ENCODE measurements at places on chromosomes 11 and 22.

DNA sequence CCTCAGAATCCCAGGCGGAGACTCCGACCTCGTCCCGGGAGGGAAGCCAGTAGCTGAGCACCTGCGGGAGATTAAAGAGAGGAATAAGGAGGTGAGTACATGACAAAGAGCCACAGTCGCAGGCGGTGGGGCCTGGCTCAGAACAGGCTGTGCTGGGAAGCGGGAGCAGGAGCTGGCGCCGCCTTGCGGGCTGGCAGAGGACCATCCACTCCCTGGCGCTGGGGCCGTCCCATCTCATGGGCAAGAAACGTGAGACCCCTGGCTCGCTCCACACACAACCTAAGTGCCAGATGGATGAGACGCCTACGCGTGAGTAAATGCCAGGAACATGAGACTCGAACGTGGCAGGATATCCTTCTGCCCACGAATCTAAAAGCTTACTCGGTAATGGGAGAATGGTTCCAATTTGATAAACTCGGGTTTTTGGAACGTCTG, 6.3 kb downstream of the CEND1 start:
- DNase-seq, result no peak

GRCh38 chr22:40341604-40342003, 4.7 kb upstream of the ADSL start:
- DNase-seq, result no peak

GRCh38 chr11:117815262-117815803, 9.2 kb downstream of the FXYD2 start:
- DNase-seq, result no peak

GRCh38 chr11:14907411-14908213, 15.6 kb upstream of the CYP2R1 start:
- DNase-seq, result no peak

DNA sequence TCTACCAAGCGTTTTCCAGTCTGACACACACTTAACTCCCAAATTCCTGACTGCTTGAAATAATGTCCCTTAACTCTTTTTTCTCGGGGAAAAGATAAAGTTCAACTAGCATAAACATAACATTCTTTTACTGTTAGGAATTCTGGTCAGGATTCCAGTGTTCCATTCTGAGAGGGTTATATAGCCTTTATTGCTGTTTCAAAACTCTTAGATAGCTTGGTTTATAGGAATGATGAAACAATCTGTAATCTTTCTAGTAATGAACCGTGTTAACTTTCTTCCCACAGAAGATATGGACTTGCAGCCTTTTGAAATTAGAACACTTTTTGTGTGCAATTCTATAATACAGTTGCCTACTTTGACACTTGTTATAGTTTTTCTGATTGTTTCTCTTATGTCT, 8.6 kb downstream of the REXO2 start:
- DNase-seq, result no peak

- no peak for DNase-seq
Observed at GRCh38 chr11:128964463-128964930, 21.8 kb upstream of the TP53AIP1 start.

DNA sequence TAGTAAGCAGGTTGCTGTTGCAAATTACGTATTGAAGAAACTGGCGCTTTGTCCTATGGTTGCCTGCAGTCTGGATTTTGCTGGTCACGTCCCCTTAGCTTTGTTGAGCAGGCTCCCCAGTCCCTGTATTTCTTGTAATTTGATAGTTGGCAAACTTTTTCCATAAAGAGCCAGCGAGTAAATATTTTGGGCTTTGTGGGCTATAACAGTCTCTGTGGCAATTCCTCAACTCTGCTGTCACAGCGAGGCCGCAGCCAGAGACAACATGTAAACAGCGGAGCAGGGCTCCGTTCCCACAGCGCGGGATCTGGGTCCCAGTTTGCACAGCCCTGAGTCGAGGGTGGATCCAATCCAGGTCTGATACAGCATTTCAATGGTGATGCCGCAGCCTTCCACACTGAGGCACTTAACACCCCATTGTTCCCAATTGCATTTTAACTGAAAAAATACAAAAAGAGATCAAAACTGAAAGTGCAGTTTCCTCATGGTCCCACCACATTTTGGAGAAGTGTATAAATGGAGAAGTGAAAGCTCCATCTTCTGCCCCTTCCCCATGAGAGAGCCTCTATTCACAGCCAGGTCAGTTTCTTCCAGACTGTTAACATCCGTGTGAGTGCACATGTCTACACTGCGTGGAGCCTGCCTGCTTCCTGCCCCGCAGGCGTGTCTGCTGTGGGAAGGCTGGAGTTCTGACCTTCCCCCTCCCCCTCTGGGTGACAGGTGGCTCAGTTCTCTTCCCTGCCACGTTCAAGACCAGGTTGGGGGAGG, 89.1 kb downstream of the RPS6KA4 start:
- DNase-seq, result no peak

GRCh38 chr11:17560281-17561110, 13.4 kb downstream of the OTOG start:
- no peak for DNase-seq

- no peak for DNase-seq
Observed at GRCh38 chr11:1054143-1055108, 17.9 kb upstream of the MUC6 start.

- no peak for DNase-seq
Observed at GRCh38 chr11:100403816-100404215, 283.3 kb upstream of the ARHGAP42 start.

DNA sequence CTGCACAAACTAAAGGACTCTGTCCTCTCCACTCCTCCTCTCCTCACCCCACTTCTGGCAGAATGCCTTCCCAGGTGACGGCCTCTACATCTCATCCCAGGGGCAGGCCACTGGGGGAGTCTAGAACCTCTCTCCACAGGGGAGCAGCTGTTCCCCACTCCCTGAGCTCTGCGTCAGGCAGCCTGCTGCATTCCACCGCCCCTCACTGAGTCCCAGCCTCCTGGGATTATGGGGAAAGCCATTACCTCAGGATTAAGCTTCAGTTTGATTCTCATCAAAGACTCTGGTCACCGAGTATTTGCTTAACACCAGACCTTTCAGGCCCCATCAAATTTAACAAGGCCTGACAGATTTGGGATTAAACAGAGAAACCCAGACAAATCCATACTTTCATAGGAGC, 405.9 kb downstream of the NXPE2 start:
- no peak for DNase-seq

- no peak for DNase-seq
Observed at GRCh38 chr11:83158357-83158786, 1.4 kb downstream of the PCF11 start.

- DNase-seq, result no peak
Observed at GRCh38 chr11:70630816-70631623, 232.7 kb downstream of the CTTN start.

GRCh38 chr22:37048133-37048532, 3.4 kb upstream of the KCTD17 start:
- DNase-seq, result no peak

DNA sequence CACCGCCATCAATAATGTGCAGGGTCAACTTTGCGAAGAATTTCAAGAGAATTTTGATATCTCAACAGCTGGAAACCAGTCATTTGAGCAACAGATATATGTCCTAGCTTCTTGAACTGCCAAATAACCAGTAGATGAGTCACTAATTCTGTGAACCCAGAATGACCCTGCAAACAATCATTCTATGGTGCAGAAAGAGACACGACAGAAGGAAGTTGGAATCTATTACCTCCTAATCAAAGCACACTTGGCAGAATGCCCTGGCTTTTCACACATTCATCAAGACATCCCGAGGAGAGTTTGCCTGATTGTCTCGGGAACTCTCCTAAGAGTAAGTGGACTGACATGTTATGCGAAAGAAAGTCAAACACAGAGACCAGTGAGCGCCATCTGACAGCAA, 621.1 kb downstream of the OPCML start:
- DNase-seq, result no peak

DNA sequence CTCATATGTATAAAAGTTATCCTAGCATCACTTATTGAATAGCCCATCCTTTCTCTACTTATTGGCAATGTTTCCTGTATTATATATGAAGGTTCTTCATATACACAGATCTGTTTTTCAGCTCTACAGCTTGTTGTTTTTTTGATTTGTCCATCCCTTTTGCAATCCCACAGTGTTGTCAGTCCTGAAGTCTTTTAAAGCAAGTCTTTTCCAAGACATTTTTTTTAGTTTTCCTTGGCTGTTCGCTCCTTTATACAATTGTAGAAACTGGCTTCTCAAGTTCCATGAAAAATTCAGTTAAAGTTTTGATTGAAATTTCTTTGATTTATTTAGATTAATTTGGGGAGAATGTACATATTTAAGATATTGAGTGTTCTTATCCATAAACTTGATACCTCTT, 295.3 kb upstream of the SORL1-AS1 start:
- no peak for DNase-seq

DNA sequence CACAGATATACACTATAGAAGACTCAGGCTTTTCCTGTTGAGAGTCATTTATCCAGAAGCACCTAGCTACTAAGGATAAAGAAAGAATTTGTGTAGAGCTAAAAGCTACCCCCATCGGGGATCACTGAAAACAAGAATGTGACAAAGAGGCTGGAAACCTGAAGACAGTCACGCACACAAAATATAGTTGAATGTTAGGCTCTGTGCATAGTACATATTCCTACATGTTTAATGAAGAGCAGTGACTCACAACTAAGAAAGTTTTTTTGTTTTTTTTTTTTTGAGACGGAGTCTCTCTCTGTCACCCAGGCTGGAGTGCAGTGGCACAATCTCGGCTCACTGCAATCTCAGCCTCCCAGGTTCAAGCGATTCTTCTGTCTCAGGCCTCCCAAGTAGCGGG, 8.4 kb downstream of the OR10V1 start:
- DNase-seq, result no peak

- DNase-seq, result no peak
Observed at GRCh38 chr22:22955276-22955798, 67.7 kb downstream of the IGLL5 start.

GRCh38 chr11:74839971-74840370, 91.3 kb downstream of the RNF169 start:
- no peak for DNase-seq

DNA sequence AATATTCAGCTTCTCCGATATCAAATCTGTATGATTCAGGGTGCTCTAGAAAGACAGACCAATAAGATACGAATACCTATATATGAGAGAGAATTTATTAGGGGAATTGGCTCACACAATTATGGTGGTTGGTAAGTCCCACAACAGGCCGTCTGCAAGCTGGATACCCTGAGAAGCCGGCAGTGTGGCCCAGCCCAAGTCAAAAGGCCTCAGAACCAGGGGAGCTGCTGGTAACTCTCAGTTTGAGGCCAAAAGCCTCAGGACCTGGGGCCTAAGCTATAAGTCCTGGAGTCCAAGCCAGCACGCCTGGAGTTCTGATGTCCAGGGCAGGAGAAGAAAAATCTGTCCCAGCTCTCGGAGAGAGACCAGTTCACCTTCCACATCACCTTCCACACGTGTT, 318.7 kb downstream of the BRD1 start:
- no peak for DNase-seq

- DNase-seq, result no peak
Observed at GRCh38 chr11:48134221-48134922, 82.2 kb upstream of the OR4B1 start.

DNA sequence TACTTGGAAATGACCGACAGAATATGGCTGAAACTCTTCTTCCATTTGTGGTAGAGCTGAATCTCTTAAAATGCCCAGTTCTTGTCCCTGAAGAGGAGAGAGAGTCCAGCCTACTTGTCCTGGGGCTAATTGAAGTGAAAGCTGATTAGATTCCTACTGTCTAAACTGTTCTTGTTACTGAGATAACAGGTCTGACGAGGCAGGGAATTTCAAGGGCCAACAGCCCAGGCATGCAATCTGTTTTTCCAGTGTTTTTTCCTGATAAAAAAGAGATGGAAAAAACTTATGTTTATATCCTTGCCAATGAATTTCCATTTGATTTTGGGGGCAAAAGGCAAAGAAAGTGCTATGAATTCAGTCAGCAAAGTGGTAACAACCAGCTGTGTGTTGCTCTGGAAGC, 195.5 kb downstream of the ETS1 start:
- DNase-seq, result no peak

GRCh38 chr22:17910561-17911311, 113.6 kb downstream of the MICAL3 start:
- no peak for DNase-seq

GRCh38 chr11:84398017-84398626, 1112.0 kb upstream of the CCDC90B start:
- no peak for DNase-seq

- no peak for DNase-seq
Observed at GRCh38 chr11:92866679-92867282, 102.7 kb upstream of the MTNR1B start.

DNA sequence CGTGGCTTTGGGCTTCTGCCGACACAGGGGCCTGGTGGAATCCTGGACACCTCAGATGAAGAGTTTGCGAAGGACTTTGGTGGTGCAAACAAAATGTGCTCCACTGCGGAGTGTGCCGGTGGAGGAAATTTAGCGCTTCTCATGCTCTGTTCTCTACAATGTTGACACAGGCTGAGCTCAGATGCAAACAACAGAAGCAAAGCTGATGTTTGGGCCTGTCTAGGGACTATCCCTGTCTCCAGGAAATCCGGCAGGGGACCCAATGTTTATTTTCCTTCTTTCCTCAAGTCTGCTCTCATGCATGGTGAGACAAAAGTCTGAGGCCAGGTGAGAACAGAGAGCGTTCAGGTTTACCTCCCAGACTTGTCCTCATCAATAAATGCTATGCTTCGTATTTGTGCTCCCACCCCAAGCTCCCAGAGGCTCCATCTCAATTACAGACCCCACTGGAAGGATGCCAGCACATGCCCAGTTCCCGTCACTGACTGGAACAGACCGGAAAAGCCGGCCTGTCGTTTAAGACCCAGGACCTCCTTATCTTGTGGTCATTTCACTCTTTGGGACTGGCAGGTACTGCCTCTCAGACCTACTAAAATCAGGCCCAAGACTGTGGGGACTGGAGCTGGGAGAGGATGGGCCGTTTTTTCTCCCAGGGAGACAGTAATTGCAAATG, 105.7 kb upstream of the B3GAT1 start:
- no peak for DNase-seq

DNA sequence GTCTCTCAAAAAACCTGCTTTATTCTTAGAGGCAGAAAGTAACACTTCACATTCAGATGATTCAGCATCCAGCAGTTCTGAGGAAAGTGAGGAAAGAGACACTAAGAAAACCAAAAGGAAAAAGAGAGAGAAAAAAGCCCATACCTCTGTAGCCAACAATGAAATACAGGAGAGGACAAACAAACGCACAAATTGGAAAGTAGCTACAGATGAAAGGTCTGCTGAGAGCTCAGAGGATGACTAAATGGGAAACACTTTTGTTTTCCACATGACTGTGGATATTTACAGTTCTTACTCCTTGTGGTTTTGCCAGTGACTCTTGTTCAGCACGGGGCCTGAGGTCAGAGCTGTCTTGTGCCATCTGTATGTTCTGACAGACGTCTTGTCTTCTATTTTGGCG, 3.8 kb downstream of the TIMM8B start:
- no peak for DNase-seq

DNA sequence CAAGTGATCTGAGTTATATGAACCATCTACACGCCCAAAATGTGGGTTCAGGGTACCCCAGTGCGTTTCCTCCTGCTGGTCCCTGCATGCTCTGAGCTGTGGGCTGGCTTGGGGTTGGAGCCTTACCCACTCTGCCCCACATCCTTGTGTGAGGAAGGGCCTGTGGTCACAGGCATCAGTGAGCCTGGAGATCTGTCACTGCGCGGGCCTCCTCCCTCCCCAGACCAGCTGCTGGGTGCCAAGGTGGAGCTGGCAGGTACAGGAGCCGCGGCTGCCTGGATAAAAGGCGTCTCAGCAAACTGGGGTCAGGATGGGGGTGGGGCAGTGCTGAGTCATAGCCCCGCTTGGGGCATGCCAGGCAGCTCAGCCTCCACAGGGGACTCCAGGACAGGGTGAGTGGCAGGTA, 17.9 kb downstream of the GNAZ start:
- no peak for DNase-seq

Measured in cortex of kidney (tissue), 1 donor.